ENCODE measurements at places on chromosomes 3 and 15.

DNA sequence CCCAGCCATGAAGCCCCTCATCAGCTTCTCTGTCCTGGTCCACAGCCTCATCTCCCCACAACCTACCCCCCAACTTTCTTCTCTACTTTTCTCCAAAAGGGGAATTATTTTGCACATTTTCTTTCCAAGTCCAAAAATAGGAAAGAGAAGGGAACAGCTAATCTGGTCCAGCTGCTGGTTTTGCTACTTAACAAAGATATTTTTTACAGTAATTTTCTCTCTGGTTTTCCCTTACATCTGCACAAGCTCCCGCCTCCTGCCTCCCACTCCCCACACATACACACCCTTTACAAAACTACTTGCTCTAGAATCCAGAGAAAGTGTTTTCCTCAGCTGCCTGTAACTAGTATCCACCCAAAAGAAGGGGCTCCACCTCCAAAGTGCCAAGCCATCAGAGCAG lies 177.2 kb downstream of the POLR2M start:
- no peak for DNase-seq

- no peak for DNase-seq
Observed at GRCh38 chr15:20271647-20272046, 270.0 kb downstream of the GOLGA6L6 start.

- no peak for DNase-seq
Observed at GRCh38 chr3:143286392-143287010, 166.9 kb downstream of the CHST2 start.

- DNase-seq, result no peak
Observed at GRCh38 chr15:37860896-37861295, 73.5 kb upstream of the TMCO5A start.

DNA sequence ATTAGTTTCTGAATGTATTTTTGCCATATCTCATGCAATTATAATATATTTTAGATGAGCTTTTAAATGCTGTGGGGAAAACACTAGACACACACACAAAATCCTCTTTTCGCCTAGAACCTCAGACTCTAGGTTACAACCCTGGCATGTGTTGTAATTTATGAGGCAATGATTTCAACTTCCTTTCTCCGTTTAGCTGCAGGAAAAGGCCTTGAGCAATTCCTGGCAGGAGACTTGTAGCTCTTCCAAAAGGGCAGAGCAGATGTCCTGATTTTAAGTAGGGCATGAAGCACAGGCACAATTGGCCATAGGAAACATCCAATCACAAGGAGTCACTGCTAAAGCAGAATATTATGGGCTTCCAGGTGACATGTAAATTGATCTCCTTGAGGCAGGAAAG lies 82.0 kb downstream of the GPR156 start:
- DNase-seq, result peak; percentile 36

All from dermis microvascular lymphatic vessel endothelial cell (primary cell).